ENCODE measurements at places on chromosomes 4 and X.

DNA sequence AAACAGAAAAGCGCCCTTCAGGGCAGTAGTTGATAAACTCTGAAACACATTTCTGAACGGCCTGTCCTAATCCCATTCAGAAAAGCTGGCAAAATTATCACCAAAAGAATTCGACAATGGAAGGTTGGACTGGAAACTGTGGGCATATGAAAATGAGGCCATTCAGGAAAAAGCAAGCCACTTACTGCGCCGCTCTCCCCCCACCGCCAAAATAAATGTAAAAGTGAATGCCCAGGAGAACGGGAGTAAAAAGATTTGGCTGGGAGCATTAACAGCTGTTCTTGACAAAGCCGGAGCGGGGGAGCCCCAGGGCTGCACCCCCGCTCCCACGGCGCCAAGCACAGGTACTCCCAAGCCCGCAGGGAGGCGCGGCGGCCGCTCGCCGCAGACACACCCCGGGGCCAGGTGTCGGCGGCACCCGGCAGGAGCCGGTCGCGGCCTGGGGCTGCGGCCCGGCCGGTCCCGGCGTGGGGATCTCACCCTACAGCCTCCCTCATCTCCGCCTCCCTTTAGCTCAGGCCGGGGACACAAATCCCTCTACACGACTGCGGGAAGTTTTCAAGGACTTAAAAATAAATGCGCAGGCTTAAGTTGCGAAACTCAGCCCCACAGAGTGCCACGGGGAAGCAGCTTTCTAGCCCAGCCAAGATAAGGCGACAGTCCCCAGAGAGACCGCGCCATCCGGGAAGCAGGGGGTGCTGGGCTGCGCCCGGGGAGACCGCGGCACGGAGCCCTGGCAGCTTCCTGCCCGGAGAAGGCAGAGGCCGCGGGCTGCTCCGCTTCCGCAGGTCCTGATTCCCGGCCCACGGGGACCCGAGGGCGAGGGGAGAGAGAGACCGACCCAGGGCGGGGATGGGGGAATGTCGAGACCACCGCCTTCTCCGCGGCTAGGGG is 593 bp downstream of the SH3RF1 start:
- no peak for DNase-seq

GRCh38 chr4:73070074-73070390 is 516 bp upstream of the COX18 start:
- DNase-seq = no peak

DNA sequence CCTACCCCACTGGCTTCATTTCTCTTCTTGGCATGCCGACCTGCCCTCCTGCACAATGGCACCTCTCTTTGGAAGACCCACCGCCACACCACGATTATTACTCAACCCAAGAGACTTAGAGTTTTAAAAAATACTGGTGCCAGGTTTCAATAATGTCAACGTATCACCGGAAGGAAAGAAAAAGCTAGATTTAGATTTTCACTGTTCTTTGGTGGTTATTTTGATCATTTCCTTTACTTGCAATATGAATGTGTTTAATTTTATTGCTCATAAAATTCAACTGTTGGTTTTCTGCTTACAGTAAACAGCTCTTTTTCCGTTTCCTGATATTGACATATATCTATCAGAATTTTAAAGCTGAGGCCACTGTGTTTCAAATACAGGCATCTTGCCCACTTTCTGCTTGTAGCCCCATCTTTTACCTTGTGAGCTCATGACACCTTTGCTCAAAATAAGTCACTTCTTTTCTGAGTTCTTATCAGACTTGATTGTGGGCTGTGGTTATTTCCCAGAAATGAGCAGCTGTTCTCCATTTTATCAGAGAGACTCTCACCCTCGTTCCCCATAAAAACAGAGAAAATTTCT is 439.1 kb downstream of the INPP4B start:
- no peak for DNase-seq

DNA sequence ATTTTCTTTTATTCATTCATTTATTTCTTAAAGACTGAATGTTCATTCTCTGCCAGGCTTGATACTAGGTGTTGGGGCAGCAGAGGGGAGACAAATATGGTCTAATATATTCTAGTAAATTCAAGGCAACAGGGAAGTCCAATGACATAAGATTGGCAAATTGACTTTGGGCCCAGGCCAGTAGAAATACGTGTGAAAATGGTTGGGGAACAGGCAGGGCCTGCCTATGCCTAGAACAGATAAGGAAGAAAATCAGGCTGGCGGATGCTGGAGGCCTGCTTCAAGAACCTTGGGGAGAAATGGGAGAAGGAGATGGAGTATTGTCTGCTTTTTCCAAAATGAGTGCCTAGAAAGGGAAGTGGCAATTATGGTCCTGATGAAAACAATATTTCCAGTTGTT is 108.6 kb downstream of the RTL5 start:
- DNase-seq = no peak

- DNase-seq = no peak
Observed at GRCh38 chrX:12526306-12526705, 264.9 kb upstream of the PRPS2 start.

Measured in activated T-helper 1 cell treated with anti-CD3 and anti-CD28 coated beads, Interleukin-2, amount 50 U/mL, for 16 hours (primary cell).